Colonic mucosa (tissue), 4 donors: ENCODE measurements at places on chromosomes 7 and 10. TPM values are rescaled to one million over a fixed set of nuclear protein-coding genes. Genes with fewer than 3 reads are reported as not detected.

- H3K27me3 ChIP-seq = no peaks in the 10 kb centered on the region
- no peak overlapping the region for H3K4me3 ChIP-seq
- no peak for DNase-seq
- H3K36me3 ChIP-seq = no peaks in the 10 kb centered on the region
Observed at GRCh38 chr10:31166606-31167005, 134.9 kb upstream of the ZNF438 start.

DNA sequence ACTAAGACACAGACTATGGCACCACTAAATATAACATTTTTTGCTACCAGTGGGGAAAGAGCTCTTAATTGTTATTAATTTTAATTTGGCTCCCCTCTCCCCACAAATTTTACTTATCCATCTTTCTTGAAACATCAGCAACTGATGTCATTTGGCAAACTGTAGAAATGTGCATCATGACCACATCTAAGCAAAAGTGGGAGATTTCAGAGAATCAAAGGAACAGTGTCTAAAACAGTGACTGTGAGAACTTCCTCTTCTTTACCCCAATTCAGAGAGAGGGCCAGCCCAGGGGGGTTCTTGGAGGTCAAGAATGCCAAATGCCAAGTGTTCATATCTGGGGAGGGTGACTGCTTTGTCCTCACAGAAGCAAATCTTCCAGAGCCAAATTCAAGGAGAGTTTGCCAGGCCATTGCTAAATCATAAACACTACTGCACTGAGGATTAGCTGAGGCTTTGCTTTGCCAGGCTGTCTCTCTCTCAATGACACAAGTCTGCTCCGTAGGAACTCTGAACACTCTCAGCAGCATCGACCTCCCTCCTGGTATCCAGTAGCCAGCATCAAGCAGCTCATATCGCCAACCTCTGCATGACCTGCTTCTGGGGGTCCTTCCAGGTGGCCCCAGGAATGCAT, 65.6 kb downstream of the ITIH5 start:
- H3K27ac ChIP-seq = no peak overlapping the region
- H3K36me3 ChIP-seq = no peaks in the 10 kb centered on the region
- no peaks in the 10 kb centered on the region for H3K27me3 ChIP-seq
- no peak for DNase-seq

GRCh38 chr10:30804478-30805055, 175.0 kb upstream of the LYZL2 start:
- no peaks in the 10 kb centered on the region for H3K27me3 ChIP-seq
- no peak for DNase-seq
- H3K27ac ChIP-seq = no peak overlapping the region
- H3K4me1 ChIP-seq = no peaks in the 10 kb centered on the region

Gene NET1
- total RNA-seq = 455 TPM

Gene SLC37A3
- 47.8 TPM for total RNA-seq

Gene SPDYE6
- not detected for total RNA-seq
